ENCODE measurements at places on chromosomes 7 and 10.

GRCh38 chr7:41415471-41416207 lies 287.3 kb downstream of the INHBA start:
- no peaks in the 10 kb centered on the region for H3K27me3 ChIP-seq
- no peak overlapping the region for H3K4me3 ChIP-seq
- H3K4me1 ChIP-seq, result no peaks in the 10 kb centered on the region
- no peak overlapping the region for H3K27ac ChIP-seq
- no peaks in the 10 kb centered on the region for H3K36me3 ChIP-seq

DNA sequence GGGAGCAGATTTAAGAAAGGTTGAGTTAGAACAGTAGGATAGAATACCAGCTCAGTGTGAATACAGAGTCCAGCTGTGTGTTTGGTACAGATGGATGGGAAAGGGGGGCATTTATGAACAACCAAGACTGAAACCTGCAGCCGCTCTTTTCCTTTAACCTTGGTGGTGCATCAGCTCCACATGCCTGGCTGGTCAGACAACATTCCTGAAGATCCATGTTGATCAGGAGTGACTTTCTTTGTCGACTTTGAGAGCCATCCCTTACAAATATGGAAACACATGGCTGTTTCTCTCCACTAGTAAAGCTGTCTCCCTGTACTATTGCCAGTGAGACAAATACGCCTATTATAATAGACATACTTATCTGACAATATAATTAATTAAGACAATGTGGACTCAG lies 476.5 kb upstream of the IGFBP3 start:
- H3K36me3 ChIP-seq, result no peaks in the 10 kb centered on the region
- no peak overlapping the region for H3K27ac ChIP-seq
- no peaks in the 10 kb centered on the region for H3K4me1 ChIP-seq
- no peaks in the 10 kb centered on the region for H3K27me3 ChIP-seq
- H3K4me3 ChIP-seq, result no peak overlapping the region

- DNase-seq, result peak; percentile 15
- H3K27me3 ChIP-seq, result no peaks in the 10 kb centered on the region
- no peak overlapping the region for H3K27ac ChIP-seq
- H3K4me3 ChIP-seq, result no peak overlapping the region
These were observed 27.5 kb downstream of the MAD1L1 start for GRCh38 chr7:2205036-2205780.

- H3K4me3 ChIP-seq, result no peak overlapping the region
- H3K27me3 ChIP-seq, result peaks cover 34% of the 10 kb centered on the region
- H3K4me1 ChIP-seq, result peaks cover 2% of the 10 kb centered on the region
- DNase-seq, result peak; percentile 18
- no peaks in the 10 kb centered on the region for H3K36me3 ChIP-seq
These were observed 2.9 kb upstream of the CFAP46 start for GRCh38 chr10:132945125-132945893.

DNA sequence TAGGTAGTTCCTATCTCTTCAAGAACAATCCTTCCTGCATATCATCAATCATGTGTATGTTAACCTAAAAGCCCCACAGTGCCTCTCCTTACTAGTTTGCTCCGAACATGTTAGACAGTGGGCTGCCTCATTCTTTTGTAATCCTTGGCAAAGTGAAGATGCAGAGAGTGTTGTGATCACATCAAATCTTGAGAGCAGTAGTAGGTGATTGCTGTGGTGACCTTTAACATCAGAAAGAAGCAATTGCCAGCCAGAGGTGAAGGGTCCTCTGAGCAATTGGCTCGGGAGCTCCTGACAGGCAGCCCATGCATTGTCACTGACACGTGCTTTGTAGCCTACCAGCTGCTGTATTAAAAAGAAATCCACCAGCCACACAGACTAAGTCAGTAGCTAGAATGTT lies 19.6 kb upstream of the GSTK1 start:
- H3K27ac ChIP-seq, result no peak overlapping the region
- no peak for DNase-seq
- no peak overlapping the region for H3K4me3 ChIP-seq
- peaks cover 14% of the 10 kb centered on the region for H3K36me3 ChIP-seq
- peaks cover 43% of the 10 kb centered on the region for H3K4me1 ChIP-seq
- no peaks in the 10 kb centered on the region for H3K27me3 ChIP-seq

DNA sequence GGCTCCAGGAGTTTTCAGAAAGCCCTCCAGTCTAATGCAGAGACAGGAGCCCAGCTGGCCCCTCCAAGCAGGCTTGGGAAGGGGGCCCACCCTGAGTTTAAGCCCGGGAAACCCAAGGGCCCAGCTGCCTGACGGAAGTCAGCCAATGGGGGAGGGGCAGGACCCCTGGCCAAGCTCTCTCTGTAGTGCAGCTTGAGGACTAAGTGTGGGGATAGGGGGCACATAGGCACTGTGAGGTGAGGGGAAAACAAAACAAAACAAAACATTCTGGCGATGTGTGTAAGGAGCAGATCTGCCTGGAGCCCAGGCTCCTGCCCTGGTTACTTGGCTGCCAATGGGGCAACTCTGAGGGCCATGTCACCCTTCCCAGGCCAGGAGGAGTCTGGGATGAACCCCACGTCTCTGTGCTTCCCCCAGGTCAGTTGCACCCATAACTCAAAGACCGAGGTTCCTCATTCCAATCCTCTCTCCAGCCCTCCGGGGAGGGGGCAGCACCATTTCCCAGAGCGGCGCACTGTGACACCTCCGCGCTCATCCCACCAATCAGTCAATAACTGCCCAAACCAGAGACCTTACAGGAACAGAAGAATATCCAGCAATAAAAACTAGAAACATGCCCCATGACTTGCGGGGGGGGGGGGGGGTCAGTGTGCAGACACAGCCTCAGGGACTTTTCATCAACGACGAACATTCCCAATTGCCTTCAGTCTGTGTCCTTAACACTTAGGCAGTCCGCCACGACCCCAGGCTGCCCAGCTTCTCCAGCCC lies 1.7 kb downstream of the CXCL12 start:
- peaks cover 36% of the 10 kb centered on the region for H3K27me3 ChIP-seq
- no peaks in the 10 kb centered on the region for H3K36me3 ChIP-seq
- H3K4me3 ChIP-seq, result no peak overlapping the region
- no peak for DNase-seq
- no peak overlapping the region for H3K27ac ChIP-seq

- H3K36me3 ChIP-seq, result peaks cover 13% of the 10 kb centered on the region
- H3K27ac ChIP-seq, result peak overlapping the region; percentile 60
- DNase-seq, result no peak
- peaks cover 22% of the 10 kb centered on the region for H3K4me1 ChIP-seq
These were observed 85.2 kb downstream of the VTI1A start for GRCh38 chr10:112532189-112532588.

- no peaks in the 10 kb centered on the region for H3K27me3 ChIP-seq
- no peak overlapping the region for H3K4me3 ChIP-seq
- DNase-seq, result no peak
- H3K27ac ChIP-seq, result no peak overlapping the region
- H3K36me3 ChIP-seq, result no peaks in the 10 kb centered on the region
These were observed 622.5 kb downstream of the TYW1 start for GRCh38 chr7:67619175-67619574.

DNA sequence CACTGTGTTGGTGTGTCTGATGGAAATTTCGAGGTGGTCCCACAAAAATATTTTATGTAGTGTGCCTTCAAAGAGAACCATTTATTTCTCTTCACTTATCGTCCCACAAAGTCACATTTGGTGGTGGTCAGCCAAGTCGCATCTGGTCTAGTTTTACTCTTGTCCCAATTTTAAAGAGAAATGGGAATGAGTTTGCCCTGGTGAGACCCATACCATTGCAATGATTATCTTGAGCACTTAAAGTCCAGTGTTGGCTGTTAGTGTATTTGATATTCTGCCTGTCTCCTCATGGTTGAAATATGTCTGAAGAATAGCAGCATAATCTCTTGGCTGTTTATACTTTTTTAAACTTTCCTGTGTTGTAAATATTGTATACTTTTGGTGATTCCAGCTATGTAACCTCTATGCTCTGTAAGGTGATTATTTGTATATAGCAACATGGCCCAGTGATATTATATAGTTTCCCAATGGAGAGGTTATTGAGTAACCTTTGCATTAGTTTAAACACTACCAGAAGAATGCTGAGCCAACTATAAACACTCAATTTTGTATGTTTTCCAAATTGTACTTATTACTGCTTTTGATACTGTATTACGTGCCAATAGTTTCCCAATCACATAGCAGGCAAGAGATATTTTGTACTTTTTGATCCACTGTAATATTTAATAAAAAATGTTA lies 172.2 kb downstream of the RTKN2 start:
- no peak overlapping the region for H3K27ac ChIP-seq
- H3K36me3 ChIP-seq, result peaks cover 57% of the 10 kb centered on the region
- peaks cover 10% of the 10 kb centered on the region for H3K4me1 ChIP-seq
- no peak overlapping the region for H3K4me3 ChIP-seq
- H3K27me3 ChIP-seq, result no peaks in the 10 kb centered on the region
- DNase-seq, result no peak
